ENCODE measurements at places on chromosomes 6 and 20. TPM values are rescaled to one million over a fixed set of nuclear protein-coding genes. Genes with fewer than 3 reads are reported as not detected.

PNPLA1 gene
- 0.57 TPM for total RNA-seq

DLL1 gene
- 3.3 TPM for total RNA-seq

DNA sequence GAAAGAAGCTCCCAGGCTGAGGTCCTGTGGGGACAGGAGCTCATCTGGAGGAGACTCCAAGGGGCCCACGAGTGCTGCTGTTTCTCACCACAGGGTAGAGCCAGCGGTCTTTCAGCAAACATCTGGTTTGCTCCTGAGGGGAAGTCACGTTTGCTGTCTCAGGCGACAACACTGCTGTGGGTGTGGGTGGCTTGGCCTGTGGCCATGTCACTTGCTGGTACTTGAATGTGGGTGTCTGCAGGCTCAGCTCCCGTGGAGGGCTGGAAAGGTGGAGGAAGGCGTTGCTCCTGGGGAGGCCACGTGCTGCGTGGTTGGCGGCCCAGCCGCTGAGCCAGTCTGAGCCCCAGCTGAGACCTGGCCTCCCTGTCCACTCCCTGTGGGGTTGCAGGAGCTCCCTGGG lies 52.8 kb upstream of the MPC1 start:
- no peaks in the 10 kb centered on the region for H3K27me3 ChIP-seq
- DNase-seq = no peak
- H3K4me3 ChIP-seq = no peak overlapping the region
- H3K27ac ChIP-seq = no peak overlapping the region
- no peaks in the 10 kb centered on the region for H3K4me1 ChIP-seq

MROH8 gene
- 3.9 TPM for total RNA-seq

GRCh38 chr6:135854799-135855198 lies 3.3 kb downstream of the PDE7B start:
- DNase-seq = no peak
- H3K27me3 ChIP-seq = no peaks in the 10 kb centered on the region
- no peaks in the 10 kb centered on the region for H3K36me3 ChIP-seq
- H3K27ac ChIP-seq = no peak overlapping the region

DNA sequence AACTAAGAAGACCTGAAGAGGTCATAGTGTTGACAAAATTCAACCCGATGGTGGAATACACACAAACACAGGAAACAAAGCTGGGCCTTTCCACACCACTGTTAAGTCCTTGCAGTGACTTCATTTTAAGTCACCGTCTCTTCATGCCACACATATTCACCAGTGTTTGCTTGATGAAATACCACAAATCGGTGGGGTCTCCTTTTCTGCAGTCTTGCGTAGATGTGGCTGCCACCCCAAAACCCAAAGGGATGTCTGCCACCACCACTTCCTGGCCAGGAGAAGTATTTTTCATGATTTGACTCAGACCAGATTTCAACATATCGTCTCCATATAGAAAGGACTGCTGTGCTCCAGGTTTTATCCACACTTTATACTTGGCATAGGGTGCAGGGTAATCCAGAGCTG lies 11.0 kb upstream of the COL10A1 start:
- H3K36me3 ChIP-seq = no peaks in the 10 kb centered on the region
- H3K27ac ChIP-seq = no peak overlapping the region
- no peak for DNase-seq
- H3K4me3 ChIP-seq = no peak overlapping the region

- no peaks in the 10 kb centered on the region for H3K27me3 ChIP-seq
- no peaks in the 10 kb centered on the region for H3K36me3 ChIP-seq
- H3K4me1 ChIP-seq = peaks cover 11% of the 10 kb centered on the region
- H3K4me3 ChIP-seq = no peak overlapping the region
- DNase-seq = peak; percentile 52
- H3K27ac ChIP-seq = peak overlapping the region; percentile 76
Observed at GRCh38 chr6:90502866-90503407, 83.9 kb downstream of the MAP3K7 start.

VARS1 gene
- total RNA-seq = 36.6 TPM

OXT gene
- total RNA-seq = 0.92 TPM

SF3B5 gene
- 182 TPM for total RNA-seq

GRCh38 chr6:14442242-14442641 lies 324.7 kb downstream of the CD83 start:
- H3K27ac ChIP-seq = no peak overlapping the region
- peaks cover 8% of the 10 kb centered on the region for H3K4me1 ChIP-seq
- DNase-seq = no peak
- no peak overlapping the region for H3K4me3 ChIP-seq

- no peaks in the 10 kb centered on the region for H3K27me3 ChIP-seq
- H3K4me1 ChIP-seq = peaks cover 4% of the 10 kb centered on the region
- H3K36me3 ChIP-seq = no peaks in the 10 kb centered on the region
- peak overlapping the region; percentile 50 for H3K27ac ChIP-seq
- peak; percentile 78 for DNase-seq
Observed at GRCh38 chr20:53926428-53927028, 143.9 kb downstream of the BCAS1 start.

DNA sequence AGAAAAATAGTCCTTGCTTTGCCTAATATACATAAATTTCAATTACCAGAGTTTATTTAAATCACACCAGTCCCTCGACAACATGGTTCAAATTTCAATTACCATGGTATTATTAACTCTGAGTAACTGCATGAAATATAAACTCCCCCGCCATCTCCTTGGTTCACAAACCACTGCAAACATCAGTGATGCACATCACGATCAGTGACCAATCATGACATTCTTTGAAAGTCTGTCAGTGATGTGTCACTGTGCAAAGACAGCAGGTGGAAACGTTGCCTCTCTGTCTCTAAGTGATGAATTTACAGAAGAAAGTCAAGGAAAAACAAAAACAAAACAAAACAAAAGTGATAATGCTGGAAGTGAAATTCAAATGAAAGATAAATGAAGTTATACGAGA lies 86.7 kb downstream of the TASP1 start:
- no peak overlapping the region for H3K27ac ChIP-seq
- no peak overlapping the region for H3K4me3 ChIP-seq
- no peak for DNase-seq
- no peaks in the 10 kb centered on the region for H3K36me3 ChIP-seq

Data from hepatocyte (in vitro differentiated cells).